ENCODE measurements at places on chromosomes 1 and 21. TPM values are rescaled to one million over a fixed set of nuclear protein-coding genes. Genes with fewer than 3 reads are reported as not detected.

Gene CREG1
- 45.4 TPM for total RNA-seq

- no peak for DNase-seq
These were observed 25.0 kb upstream of the SLAMF1 start for GRCh38 chr1:160671603-160672517.

- DNase-seq: no peak
These were observed 118.0 kb upstream of the BARHL2 start for GRCh38 chr1:90834886-90835660.

Gene CELF3
- total RNA-seq: 31.4 TPM

DNA sequence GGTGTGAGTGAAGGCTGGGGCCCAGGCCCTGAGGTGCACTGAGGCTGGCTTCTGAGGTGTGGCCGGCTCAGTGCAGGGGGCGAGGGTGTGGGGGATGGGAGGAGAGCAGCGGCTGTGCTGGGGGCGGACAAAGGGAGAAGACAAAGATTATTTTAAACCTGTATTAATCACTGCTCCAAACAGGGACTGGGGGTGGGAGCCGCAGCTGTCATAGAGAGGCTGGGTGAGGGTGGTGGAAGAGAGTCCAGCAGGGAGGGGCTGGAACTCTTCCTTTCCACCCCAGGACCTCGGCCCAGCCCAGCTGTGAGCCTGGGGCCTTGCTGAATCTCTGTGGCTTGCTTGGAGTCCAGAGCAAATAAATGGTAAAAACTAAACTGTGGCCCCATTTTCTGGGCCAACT is 106.9 kb downstream of the KCND3 start:
- no peak for DNase-seq
